ENCODE measurements at places on chromosomes 1 and 21.

GRCh38 chr1:209641832-209642172 is 10.4 kb downstream of the LAMB3 start:
- no peak for DNase-seq
- no peaks in the 10 kb centered on the region for H3K27me3 ChIP-seq
- H3K27ac ChIP-seq, result no peak overlapping the region
- H3K4me3 ChIP-seq, result no peak overlapping the region
- H3K36me3 ChIP-seq, result no peaks in the 10 kb centered on the region

DNA sequence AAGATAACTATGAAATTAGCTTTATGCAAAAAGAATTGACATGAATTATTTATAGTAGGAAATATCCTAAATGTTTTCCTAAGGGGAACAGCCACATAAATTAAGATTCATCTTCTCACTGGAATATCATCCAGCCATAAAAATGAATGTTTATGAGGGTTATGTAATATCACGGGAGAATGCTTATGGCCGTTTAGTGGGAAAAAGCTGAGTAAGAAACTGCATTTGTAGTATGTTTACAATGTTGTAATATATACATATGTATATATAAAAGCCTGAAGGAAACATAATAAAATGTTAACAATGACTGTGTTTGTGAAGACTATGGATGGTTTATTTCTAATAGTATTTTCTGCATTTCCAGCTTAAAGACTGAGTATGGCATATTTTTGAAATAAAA is 152.3 kb upstream of the DNAH14 start:
- no peaks in the 10 kb centered on the region for H3K27me3 ChIP-seq
- no peak for DNase-seq
- no peak overlapping the region for H3K4me3 ChIP-seq
- H3K4me1 ChIP-seq, result no peaks in the 10 kb centered on the region
- H3K36me3 ChIP-seq, result no peaks in the 10 kb centered on the region

DNA sequence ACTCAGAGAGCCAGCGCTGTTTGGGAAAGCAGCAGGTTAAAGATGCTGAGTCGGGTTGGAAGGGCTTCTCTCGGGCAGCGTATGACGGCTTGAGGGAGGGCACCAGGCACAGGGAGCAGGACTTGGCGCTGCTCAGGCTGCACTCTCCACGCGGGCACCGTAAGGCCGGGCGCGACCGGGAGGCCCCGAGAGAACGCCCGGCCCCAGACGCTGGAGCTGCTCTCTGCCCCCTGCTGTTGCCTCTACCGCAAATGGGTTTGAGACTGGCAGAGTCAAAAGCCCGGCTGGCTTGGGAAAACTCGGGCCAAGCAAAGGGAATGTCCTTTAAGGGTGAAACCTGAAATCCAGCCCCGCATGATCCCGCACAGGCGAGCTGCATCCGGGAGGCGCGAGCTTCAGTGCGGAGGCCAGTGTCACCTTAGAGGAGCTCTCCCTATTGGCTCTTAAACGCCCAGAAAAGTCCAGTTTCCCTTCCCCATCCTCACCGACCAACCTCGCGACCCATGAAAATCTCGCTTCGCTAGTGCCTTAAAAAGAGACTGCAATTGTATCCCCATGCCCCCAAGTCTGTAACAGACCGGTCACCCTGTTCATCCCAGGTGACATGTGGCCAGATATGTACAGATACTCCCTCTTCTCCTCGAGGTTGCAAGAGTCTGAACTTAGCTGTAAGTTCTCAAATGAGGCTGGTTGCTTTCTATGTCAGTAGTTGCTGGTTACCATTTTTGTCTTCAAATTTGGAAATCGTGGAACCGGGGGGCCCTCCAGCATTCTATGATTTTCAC is 1.1 kb downstream of the PRRX1 start:
- H3K27me3 ChIP-seq, result no peaks in the 10 kb centered on the region
- H3K4me3 ChIP-seq, result peak overlapping the region; percentile 96
- H3K4me1 ChIP-seq, result peaks cover 20% of the 10 kb centered on the region
- peak overlapping the region; percentile 97 for H3K27ac ChIP-seq
- DNase-seq, result peak; percentile 80
- no peaks in the 10 kb centered on the region for H3K36me3 ChIP-seq

- DNase-seq, result no peak
- no peak overlapping the region for H3K27ac ChIP-seq
- no peaks in the 10 kb centered on the region for H3K27me3 ChIP-seq
- no peaks in the 10 kb centered on the region for H3K4me1 ChIP-seq
Measured at GRCh38 chr1:73930293-73930692, 267.7 kb downstream of the LRRIQ3 start.
